ENCODE measurements at places on chromosomes 1 and 21.

- DNase-seq = no peak
These were observed 43.8 kb downstream of the RBM11 start for GRCh38 chr21:14259747-14260146.

DNA sequence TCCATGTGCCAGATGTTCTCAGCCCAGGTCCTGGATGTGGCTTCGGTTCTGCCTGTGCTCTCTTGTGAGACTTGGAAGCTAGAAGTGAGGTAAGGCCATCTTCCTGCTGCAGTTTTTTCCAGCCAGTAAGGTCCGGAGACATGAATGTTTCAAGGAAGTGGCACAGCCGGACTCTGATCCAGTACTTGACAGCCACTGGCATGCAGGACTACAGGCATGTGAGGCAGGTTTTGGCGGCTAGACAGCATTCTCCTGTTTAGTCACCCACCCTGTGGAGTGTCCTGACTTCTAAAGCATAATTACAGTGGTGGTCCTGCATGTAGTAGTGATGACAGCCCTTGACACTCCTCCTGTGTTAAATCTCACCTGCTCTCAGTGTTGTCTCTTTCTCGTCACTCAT lies 72.3 kb downstream of the TNFSF4 start:
- no peak for DNase-seq

- no peak for DNase-seq
These were observed 66.8 kb downstream of the VPS13D start for GRCh38 chr1:12296623-12297022.

- DNase-seq = no peak
These were observed 1043.1 kb downstream of the ADGRL2 start for GRCh38 chr1:82843876-82844275.
